Muscle of leg (tissue), 16 donors: ENCODE measurements at places on chromosomes 2 and 18. TPM values are rescaled to one million over a fixed set of nuclear protein-coding genes. Genes with fewer than 3 reads are reported as not detected.
A peak's percentile ranks its signal among the peaks of the same experiment; 100 is the strongest.

DNA sequence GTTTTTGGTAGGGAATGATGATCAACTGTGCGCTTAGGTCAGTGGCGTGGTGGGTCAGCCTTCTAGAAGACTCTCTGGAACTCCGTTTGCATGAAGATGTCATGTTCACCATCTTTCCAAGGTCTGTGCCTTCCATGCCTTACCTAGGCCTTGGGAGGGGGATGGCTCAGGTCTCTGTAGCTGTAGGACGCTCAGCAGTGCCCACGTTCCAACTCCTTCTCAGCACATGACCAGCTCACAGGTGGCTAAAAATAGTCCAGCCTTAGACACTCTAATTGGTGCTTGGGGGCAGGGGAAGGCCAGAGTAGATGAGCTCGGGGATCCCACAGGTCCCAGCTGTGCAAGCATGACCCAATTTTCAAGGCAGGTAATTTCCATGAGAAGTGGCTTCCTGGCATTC is 42.3 kb upstream of the TEX51 start:
- no peaks in the 10 kb centered on the region for H3K27me3 ChIP-seq
- no peak for DNase-seq
- peaks cover 16% of the 10 kb centered on the region for H3K4me1 ChIP-seq

DNA sequence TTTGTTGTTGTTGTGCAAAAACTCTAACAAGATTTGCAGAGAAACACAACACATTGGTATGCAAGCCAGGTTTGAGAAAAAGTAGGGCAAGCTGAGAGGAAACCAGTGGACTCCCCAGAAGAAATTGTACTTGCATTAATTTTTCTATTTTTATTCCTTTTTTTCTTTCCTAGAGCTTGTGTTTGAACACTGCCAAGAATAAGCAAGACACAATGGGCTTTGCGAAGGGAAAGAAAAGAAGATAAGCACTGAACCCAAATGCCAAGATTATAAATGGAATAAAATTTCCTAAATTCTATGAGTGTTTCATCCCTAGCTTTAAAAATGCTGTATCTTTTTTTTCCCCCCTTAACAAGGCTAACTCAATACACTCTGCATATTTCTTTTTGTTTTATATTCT is 17.0 kb upstream of the CYTIP start:
- no peak overlapping the region for H3K4me3 ChIP-seq
- H3K27ac ChIP-seq: no peak overlapping the region
- DNase-seq: peak; percentile 15
- H3K4me1 ChIP-seq: peaks cover 2% of the 10 kb centered on the region

DNA sequence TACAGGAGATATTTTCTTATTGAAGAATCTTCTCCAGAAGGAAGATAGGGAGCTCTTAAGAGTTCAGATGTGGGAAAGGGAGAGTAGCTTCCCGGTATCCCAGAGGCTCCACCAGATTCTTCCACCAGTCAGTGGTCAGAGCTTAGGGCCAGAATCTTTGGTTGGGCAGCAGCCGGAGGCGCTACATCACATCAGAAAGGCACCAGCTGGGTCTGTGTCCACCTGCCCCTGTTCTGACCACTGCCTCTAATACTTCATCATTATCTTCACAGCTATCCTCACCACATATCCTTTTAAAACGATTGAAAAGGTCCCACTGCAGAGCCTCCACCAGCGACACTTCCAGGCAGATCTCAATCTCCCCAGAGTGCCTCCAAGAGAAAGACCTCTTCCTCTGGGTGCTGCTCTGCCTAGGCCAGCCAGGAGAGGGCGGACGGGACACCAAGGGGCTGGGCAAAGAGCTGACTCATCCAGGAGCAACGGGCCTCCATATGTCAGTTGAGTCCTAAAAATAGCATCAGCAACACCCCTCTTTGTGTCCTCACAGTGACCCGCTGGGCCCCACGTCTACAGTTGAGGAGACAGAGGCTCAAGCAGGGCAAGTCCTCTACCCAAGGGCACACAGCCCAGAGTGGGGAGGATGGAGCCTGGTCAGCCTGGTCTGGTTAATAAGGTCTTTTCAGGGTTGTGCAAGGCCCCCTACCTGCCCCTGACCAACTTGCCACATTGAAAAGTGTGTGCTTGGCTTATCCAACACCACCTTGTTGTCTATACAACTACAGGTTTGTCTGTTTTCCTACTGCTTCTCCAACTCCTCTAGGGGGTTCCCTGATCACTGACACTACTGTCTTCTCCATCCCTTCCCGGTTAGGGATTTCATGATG is 81.2 kb downstream of the ADD2 start:
- H3K4me1 ChIP-seq: peaks cover 5% of the 10 kb centered on the region
- H3K27me3 ChIP-seq: no peaks in the 10 kb centered on the region
- H3K27ac ChIP-seq: no peak overlapping the region
- H3K4me3 ChIP-seq: no peak overlapping the region

DNA sequence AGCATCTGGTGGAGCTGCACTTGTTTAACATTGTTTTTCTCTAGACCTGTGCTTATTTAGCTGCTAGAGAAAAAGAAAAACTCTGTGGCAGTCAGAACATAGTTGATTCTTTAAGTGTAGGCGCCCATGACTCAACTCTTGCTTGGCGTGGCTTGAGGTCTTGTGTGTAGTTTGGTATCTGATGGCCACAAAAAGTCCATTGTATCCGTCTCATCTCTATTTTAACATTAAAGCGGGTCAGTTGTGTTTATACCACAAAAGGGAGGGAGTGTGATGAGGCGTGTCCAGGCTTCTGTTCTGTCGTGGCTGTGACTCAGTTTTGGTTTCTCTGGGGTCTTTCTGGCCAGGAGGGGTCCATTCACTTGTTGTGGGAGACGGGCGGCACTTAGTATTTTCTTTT is 24.2 kb upstream of the UGT1A8 start:
- H3K27ac ChIP-seq: no peak overlapping the region
- H3K4me1 ChIP-seq: no peaks in the 10 kb centered on the region
- DNase-seq: no peak
- H3K36me3 ChIP-seq: no peaks in the 10 kb centered on the region
- no peaks in the 10 kb centered on the region for H3K27me3 ChIP-seq

Gene ELOA2
- total RNA-seq: not detected

DNA sequence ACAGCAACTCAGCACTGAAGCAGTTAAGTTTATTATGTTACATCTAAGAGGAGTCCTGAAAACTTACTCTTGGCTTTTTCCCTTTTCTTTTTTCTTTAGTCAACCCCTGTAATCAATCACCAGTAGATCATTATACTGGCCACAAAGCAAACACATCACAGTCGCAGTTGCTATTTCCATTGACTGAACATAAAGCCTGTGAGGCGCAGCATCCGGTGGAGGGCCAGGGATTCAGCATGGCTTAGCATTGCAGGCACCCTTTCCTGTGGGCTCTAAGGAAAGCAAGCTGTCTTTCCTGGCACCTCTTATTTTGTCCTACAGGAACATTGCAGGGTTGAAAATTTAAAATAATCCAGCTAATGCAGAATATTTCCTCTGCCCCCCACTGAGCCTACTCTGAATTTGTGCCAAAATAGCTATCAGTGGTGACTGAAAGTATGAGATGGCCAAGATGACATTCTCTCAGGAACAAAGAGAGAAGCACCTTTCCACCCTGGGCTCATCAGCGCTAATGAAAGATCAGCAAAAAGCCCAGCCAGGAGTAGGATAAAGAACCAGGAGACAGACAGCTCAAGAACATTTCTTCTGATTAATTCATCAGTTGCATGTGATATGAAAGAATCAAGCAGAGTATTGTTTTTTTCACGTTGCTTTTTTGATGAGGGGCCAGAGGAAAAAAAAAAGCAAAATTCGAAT is 85.3 kb upstream of the SULT1C3 start:
- no peaks in the 10 kb centered on the region for H3K4me1 ChIP-seq
- no peaks in the 10 kb centered on the region for H3K27me3 ChIP-seq
- no peak overlapping the region for H3K27ac ChIP-seq
- no peak for DNase-seq
- H3K4me3 ChIP-seq: no peak overlapping the region

Gene POMC
- 3.5 TPM for total RNA-seq

- no peaks in the 10 kb centered on the region for H3K27me3 ChIP-seq
- H3K27ac ChIP-seq: no peak overlapping the region
- H3K4me1 ChIP-seq: no peaks in the 10 kb centered on the region
- no peaks in the 10 kb centered on the region for H3K36me3 ChIP-seq
- H3K4me3 ChIP-seq: no peak overlapping the region
These were observed 40.9 kb downstream of the CDH2 start for GRCh38 chr18:28136071-28136470.

Gene TEKT4
- not detected for total RNA-seq

GRCh38 chr2:40281021-40281940 is 170.6 kb downstream of the SLC8A1 start:
- H3K4me3 ChIP-seq: no peak overlapping the region
- peak; percentile 55 for DNase-seq
- no peaks in the 10 kb centered on the region for H3K27me3 ChIP-seq
- H3K36me3 ChIP-seq: no peaks in the 10 kb centered on the region
- peaks cover 13% of the 10 kb centered on the region for H3K4me1 ChIP-seq

- no peak overlapping the region for H3K4me3 ChIP-seq
- DNase-seq: peak; percentile 58
- H3K4me1 ChIP-seq: no peaks in the 10 kb centered on the region
- H3K27me3 ChIP-seq: no peaks in the 10 kb centered on the region
These were observed 34.6 kb upstream of the TMEM17 start for GRCh38 chr2:62540408-62541168.

Gene TNFRSF11A
- total RNA-seq: 2.0 TPM

DNA sequence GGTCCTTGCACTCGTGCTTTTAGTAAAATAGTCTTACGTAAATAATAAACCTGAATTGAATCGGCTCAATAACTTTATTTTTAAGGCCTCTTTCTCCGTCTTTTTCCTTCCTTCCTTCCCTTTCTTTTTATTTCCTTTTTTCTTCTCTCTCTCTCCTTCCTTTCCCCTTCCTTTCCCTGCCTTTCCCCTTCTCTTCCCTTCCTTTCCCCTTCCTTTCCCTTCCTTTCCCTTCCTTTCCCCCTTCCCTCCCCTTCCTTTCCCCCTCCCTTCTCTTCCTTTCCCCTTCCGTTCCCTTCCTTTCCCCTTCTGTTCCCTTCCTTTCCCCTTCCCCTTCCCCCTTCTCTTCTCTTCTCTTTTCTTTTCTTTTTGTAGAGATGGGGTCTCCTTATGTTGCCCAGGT is 121.0 kb downstream of the NCKAP5 start:
- no peak overlapping the region for H3K27ac ChIP-seq
- no peak for DNase-seq
- no peaks in the 10 kb centered on the region for H3K27me3 ChIP-seq

DNA sequence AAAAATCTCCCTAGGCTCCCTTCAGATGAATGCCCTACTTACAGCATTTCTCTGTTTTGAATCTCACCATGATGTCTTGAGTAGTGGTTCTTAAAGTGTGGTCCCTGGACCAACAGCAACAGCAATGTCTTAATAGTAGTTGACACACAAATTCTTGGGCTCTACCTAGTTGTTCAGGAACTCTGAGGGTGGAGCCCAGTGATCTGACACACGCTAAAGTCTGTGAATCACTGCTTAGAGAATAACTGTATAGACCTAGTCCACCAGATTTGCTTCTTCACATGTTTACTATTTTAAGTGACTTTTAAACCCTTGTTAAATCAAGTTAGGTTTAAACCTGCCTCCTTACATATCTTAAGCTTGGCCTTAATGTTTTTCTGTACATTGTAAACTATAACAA is 47.6 kb upstream of the ARHGAP15 start:
- no peaks in the 10 kb centered on the region for H3K36me3 ChIP-seq
- H3K4me1 ChIP-seq: no peaks in the 10 kb centered on the region
- no peaks in the 10 kb centered on the region for H3K27me3 ChIP-seq

Gene NPHP1
- total RNA-seq: 6.9 TPM
